B cell (primary cell): ENCODE measurements at places on chromosomes 1 and 21. TPM values are rescaled to one million over a fixed set of nuclear protein-coding genes. Genes with fewer than 3 reads are reported as not detected.
A peak's percentile ranks its signal among the peaks of the same experiment; 100 is the strongest.

DNA sequence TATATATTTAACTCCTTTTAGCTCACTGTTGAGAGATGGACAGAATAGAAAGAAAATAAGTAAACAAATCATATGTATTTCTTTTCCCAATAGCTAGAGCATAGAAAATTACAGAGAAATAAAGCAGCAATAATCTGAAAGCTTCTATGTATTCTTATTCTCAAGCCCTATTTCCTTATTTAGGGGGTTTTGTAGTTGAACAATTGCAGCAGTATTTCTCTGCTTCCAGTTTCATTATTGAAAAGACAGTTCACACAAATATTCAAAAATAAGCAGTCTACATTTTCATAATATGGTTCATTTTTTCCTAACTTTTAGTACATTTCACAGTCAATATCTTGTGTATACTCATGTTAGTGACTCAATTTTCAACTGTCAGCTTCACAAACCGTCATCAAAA lies 638.2 kb downstream of the MRPL39 start:
- no peak for DNase-seq

GRCh38 chr1:245475961-245476516 lies 321.3 kb downstream of the KIF26B start:
- no peak for DNase-seq

DNA sequence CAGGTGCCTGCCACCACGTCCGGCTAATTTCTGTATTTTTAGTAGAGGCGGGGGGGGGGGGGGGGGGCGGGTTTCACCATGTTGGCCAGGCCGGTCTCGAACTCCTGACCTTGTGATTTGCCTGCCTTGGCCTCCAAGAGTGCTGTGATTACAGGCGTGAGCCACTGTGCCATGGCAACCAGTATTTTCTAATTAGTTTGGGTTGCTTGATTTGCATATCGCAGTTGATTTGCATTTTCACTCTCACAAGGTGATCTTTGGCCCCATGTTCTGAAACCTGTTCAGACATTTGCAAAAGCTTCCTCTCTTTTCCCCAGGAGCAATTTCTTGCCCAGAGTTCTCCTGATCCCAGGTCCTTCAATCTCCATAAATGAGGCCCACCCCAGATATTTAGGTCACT lies 1.7 kb downstream of the TOR3A start:
- peak; percentile 81 for DNase-seq

- peak; percentile 49 for DNase-seq
These were observed 50.6 kb upstream of the MRPS6 start for GRCh38 chr21:34022627-34023335.

DNA sequence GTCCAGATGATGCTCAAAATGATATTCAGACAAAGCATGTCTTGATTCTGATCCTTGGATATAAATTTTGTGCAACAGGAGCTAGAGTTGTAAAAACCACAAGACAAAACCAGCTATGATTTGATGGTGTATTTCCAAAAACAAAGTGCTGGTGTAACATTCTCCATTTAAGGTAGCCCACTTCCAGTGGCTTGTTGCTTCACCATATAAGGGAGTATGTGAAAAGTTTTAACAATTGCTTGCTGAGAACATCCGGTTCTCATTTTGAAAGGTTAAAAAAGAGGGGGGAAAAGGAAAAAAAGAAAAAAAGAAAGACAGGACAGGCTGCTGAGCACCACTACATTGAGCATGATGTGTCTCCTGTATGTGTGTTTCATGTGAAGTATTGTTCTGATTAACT lies 123.6 kb downstream of the MACF1 start:
- DNase-seq: no peak

DNA sequence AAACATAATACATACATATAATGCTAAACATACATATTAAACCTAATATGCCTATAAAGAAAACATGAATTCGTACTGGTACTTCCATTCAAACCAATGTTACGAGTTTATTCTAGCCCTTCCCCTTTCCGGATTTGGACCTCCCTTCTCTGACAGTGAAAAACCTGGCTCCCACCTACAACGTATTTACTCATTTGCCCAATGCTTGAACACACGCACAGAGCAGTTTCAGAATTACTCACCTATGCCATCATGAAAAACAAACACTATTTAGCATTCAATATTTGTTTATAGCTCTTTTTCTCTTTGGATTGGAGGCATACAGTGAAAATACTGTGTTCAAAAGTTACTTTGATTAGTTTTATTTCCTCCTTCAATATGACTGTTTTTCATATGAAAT lies 204.4 kb downstream of the LMX1A start:
- DNase-seq: no peak

- DNase-seq: no peak
These were observed 153.9 kb upstream of the GREM2 start for GRCh38 chr1:240765732-240766363.

DNA sequence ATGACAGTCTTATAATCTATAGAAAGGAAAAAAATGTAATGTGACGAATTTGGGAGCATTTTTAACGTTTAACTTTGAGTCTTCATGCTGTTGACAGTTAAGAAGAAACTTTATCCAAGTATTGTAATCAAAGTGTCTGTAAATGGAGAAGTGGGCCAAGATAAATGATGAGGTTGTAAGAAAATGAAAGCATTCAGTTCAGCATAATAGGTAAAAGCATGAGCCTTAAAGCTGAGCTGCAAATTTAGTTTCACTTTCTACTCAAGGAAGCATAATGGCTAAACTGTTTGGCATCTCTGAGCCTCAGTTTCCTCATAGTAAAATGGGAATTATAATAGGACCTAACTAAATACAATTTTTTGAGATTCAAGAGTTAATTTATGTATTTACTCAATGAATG lies 1554.8 kb downstream of the KCNT2 start:
- peak; percentile 3 for DNase-seq

DNA sequence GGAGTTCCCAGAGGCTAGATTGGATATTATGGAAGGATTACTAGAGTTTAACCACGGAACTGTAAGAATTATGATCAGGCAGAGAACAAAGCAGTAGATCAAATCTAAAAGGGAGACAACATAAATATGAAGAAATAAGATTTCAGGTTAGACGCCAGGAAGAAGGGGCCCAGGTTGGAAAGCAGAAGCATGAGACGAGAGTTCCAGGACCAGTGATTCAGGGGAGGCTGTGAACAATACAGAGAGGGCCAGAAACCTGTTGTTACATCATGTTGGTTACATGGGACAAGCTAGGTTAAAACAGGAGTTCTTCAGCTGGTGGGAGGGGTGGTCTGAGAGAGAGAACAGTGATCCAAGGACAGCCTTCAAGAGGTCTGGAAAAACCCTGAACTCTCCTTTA lies 128.4 kb upstream of the MROH9 start:
- DNase-seq: no peak

GRCh38 chr1:118113261-118113660 lies 71.8 kb downstream of the SPAG17 start:
- DNase-seq: no peak

- no peak for DNase-seq
These were observed 889 bp upstream of the SCYL3 start for GRCh38 chr1:169894424-169895145.

- DNase-seq: peak; percentile 23
These were observed 652 bp downstream of the HAX1 start for GRCh38 chr1:154272999-154273563.

- DNase-seq: no peak
These were observed 14.2 kb upstream of the ECE1 start for GRCh38 chr1:21304488-21304887.

DNA sequence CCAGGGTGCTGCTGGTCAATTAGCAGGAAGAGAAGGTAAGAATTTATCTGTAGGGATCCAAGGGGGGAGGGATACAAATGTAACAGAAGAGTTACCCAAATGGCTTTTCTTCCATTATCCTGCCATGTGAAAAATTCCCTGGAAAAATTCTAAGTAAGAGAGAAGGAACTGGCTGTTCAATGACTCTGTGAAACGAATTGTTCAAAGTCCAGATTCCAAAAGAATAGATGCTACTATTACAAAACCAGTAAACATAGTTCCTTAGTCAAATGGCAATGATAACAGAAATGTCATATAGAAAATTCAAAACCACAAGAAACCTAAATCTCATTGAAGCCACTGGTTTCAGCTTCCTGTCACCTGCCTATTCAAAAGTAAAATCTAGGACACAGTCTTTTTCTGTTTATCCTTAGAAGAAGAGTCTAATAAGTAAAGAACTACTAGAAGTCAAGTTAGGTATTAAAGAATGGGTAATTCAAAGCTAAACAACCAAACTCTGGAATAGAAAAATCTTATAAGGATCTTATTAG lies 102.6 kb downstream of the ZNF644 start:
- DNase-seq: no peak

- no peak for DNase-seq
These were observed 307.8 kb downstream of the NFIA start for GRCh38 chr1:61389926-61390845.

DNA sequence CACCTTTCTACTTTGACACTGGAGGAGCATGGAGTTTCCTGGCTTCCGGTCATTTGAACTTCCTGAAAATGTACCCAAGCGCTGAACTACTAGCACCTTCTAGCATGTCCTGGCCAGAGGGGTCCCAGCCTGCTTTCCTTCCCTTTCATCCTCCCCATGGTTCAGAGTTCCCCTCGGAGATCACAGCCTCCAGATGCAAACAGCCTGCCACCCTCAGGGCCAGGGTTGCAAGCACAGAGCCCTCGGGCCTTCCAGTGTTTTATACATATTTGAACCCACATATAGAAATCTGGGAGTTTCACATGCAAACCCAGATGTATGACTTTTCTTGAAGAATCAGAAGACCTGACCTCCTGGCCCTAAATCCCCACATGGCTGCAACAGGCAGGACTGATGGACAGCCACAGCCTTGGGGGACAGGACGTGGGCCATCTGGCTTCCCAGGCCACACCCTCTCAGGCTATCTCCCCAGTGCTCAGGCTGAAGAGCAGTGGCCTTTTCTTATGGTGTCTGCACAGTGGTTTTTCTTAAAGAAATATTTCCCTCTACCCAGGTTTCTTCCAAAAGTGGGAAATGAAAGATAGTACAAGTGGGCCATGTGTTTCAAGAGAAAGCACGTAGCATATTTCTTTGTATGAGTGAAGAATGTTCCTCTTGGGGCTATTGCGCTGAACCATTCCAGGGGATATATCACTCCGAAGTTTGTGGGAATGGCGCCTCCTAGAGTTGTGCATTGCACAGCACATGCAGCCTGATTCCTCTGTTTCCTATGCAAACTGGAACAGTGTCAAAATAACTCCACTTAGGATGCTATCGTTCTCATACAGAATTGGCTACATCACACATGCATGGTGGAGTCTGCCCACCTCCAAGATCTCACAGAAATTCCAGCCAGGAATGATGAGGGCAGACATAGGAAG lies 232.0 kb upstream of the VAMP3 start:
- no peak for DNase-seq

GRCh38 chr1:234838182-234838581 lies 228.2 kb upstream of the IRF2BP2 start:
- no peak for DNase-seq

DNA sequence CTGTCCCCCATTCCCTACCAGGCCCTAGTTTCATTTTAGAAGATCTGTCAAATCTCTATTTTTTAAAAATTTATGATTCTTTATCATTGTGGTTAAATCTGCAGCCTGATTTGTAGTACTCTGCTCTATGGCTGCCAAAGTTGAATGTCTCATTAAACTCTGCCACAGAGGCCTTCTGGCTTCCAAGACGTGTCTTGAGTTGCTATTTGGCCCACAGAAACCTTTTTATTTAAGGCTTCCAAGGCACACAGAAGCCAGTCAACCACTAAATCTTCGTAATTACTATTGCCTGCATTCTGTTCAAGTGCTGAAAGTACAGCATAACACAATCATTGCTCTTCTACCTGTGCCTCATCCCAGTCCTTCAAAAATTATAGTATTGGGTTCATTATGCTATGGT lies 971.0 kb downstream of the NCAM2 start:
- no peak for DNase-seq

Gene NEK2
- total RNA-seq: 0.32 TPM in 1 of 2 replicates, not detected in the other

Gene HDAC1
- 200 and 205 TPM in 2 replicates for total RNA-seq

Gene NPPA
- total RNA-seq: not detected in 2 replicates

Gene C1orf115
- 19.5 and 21.4 TPM in 2 replicates for total RNA-seq

Gene TCHHL1
- total RNA-seq: not detected in 2 replicates

Gene GPR37L1
- total RNA-seq: not detected in 2 replicates

Gene KRTAP21-1
- not detected in 2 replicates for total RNA-seq

Gene PBX1
- total RNA-seq: 0.32 TPM in 1 of 2 replicates, not detected in the other

Gene HCRTR1
- total RNA-seq: 0.22 TPM in 2 replicates

Gene HES3
- not detected in 2 replicates for total RNA-seq

Gene LRRC38
- total RNA-seq: not detected in 2 replicates

Gene GPR157
- 19.9 and 21.2 TPM in 2 replicates for total RNA-seq

Gene MYOG
- not detected in 2 replicates for total RNA-seq

Gene SPRR2F
- not detected in 2 replicates for total RNA-seq

Gene SHISA4
- total RNA-seq: not detected in 2 replicates

Gene RPTN
- not detected in 2 replicates for total RNA-seq

Gene RGS7
- total RNA-seq: 0.15 TPM in 1 of 2 replicates, not detected in the other
